8988T (cell line): ENCODE measurements at places on chromosomes 6 and 20.
A peak's percentile ranks its signal among the peaks of the same experiment; 100 is the strongest.

DNA sequence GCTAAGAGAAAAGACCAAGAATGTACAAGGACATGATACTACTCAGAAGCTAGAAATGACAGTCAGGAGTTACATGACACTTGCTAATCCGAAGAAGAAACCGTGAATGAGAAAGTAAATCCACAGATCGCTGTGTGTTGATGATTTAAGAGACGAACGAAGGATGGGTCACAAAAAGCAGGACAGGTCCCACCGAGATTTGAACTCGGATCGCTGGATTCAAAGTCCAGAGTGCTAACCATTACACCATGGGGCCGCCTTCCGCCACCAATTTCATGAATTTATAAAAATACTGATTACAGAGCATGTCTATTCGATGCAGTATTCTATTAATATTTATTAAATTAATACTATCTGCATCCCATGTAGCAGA, 54.0 kb upstream of the BTN3A2 start:
- DNase-seq: no peak

- no peak for DNase-seq
Measured at GRCh38 chr6:48243071-48243470, 132.1 kb upstream of the PTCHD4 start.

DNA sequence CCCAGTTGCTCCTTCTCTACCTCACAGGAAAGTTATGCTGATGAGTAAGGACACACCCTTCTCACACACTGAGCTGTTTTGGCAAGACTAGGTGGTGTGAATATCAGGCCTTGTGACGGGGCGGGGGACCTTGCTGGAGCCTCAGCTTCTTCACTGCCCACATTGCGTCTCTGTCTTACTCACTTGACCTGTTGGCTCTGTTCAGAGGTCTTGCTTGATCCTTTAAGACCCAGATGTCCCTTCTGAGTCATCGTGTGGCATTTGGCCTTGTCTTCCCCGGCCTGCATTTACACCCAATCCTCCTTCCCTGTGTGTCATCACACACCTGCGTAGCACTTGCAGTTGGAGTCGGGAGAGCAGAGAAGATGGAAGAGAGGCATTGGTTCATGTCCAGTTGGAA, 8.3 kb upstream of the PRND start:
- DNase-seq: no peak

DNA sequence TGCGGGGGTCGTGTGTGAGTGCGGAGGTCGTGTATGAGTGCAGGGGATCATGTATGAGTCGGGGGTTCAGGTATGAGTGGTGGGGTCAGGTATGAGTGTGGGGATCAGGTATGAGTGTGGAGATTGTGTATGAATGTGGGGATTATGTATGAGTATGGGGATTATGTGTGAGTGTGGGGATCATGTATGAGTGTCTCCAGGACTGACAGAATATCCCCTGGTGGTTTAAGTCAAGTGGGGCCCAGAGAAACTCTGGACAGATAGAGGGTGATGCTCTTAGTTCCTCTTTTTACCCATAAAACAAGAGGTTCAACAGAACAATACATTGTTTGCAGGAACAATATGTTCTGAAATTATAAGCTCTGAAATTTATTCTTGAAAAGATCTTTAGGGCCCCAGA, 131.9 kb downstream of the UST start:
- DNase-seq: no peak

DNA sequence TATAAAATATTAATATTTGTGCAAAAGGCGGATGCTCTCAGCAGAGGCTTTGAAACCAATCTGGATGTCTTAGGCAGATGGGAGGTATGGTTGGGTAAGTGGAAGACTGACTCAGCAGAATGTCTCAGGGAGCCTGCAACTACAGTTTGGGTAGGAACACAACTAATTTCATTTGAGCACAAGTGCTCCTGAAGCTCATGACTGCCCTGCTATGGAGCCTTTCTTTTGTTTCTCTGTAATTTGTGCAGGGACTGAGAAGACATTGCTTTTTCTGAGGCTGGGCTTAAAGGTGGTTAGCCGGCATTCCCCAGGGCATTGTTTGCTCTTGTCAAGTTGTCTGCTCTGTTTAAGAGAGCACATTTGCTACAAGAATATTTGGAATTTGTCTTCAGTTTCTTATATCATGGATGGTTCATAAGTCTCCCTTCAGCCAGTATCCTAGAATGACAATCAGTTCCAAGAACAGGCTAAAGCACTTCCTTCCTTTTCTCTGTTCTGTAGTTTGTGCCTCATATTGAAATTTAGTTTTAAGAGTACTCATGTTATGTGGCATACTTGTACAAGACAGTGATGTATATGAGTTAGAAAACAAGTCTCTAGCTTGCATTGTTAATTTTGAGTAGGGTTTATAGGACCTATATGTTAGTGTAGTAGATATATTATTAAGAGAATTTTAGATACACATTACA, 208.3 kb downstream of the ZFAND3 start:
- no peak for DNase-seq

- peak; percentile 56 for DNase-seq
Measured at GRCh38 chr6:156779206-156780094, 2.3 kb downstream of the ARID1B start.

GRCh38 chr6:15252195-15252594, 6.3 kb downstream of the JARID2 start:
- no peak for DNase-seq

GRCh38 chr20:3802524-3803239, 6.6 kb downstream of the CDC25B start:
- DNase-seq: no peak

GRCh38 chr6:47698342-47698787, at the start of gene ADGRF4:
Gene ADGRF4, plus strand, starts transcription at chr6:47698580. Its CDS starts 8,666 bp downstream, at chr6:47707246.
- DNase-seq: no peak

DNA sequence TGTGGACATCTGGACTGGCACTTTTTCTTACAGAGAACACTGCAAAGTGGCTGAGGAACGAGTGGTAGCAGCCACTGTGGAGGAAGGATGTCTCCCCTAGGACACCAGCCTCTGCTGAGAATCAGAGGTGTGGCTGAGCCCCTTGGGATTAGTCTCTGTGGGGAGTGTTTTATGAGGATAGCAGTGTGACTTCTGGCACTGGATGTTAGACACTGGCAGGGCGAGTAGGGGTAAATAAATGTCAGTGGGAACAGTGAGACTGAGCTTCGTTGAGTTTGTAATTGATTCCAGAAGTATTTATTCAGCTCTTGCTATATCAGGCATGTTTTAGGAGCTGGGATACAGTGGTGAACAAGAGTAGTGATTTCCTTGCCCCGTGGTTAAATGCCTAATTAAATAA, 124.0 kb downstream of the JARID2 start:
- DNase-seq: no peak
